ENCODE measurements at places on chromosomes 6 and 20. TPM values are rescaled to one million over a fixed set of nuclear protein-coding genes. Genes with fewer than 3 reads are reported as not detected.

- DNase-seq = no peak
Measured at GRCh38 chr6:19557191-19557590, 280.0 kb upstream of the ID4 start.

- no peak for DNase-seq
Measured at GRCh38 chr6:137391061-137391814, 103.0 kb downstream of the OLIG3 start.

- no peak for DNase-seq
Measured at GRCh38 chr20:47727170-47727880, 58.0 kb downstream of the SULF2 start.

- no peak for DNase-seq
Measured at GRCh38 chr6:129872586-129872985, 11.5 kb upstream of the TMEM244 start.

- no peak for DNase-seq
Measured at GRCh38 chr20:672963-673602, 2.5 kb downstream of the SCRT2 start.

- peak; percentile 65 for DNase-seq
Measured at GRCh38 chr6:156977527-156978291, 200.5 kb downstream of the ARID1B start.

TBXT gene
- total RNA-seq = not detected

GNRH2 gene
- not detected for total RNA-seq

Measured in GM23248 (cell line).